ENCODE measurements at places on chromosomes 6 and 20. TPM values are rescaled to one million over a fixed set of nuclear protein-coding genes. Genes with fewer than 3 reads are reported as not detected.
A peak's percentile ranks its signal among the peaks of the same experiment; 100 is the strongest.

ROS1 gene
- total RNA-seq: under 0.01 TPM

RBM38 gene
- 21.6 TPM for total RNA-seq

HDDC2 gene
- 10.7 TPM for total RNA-seq

DNA sequence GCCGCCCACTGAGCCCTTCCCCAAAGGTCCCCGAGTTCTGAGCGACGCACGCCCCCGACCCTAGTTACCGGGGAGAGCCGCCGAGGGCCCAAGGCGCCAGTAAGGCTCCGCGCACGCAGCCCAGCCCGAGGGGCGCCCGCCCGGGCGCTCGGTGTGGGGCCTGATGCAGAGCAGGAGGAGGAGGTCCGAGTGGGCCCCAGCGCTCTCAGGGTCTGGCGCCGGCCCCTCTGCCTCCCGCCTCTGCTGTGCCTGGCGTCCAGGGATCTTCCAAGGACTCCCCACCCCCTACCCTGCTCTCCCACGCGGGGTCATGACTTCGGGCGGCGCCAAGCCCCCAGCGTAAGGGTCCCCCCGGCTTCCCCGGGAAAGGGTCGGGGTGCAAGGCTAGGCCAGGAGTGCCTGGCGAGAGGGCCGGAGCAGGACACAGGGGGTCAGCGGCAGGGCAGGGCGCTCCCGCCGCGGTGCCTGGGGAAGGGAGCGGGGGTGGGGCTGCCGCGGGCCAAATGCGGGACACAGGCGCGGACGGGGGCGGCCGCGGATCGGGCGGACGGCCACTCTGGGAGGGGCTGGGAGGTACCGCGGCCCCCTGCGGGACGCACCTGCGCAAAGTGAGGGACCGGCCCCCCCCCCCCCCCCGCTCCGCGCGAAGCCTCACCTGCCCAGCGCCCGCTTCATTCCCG is 637 bp downstream of the ABHD12 start:
- DNase-seq: peak; percentile 31

DNA sequence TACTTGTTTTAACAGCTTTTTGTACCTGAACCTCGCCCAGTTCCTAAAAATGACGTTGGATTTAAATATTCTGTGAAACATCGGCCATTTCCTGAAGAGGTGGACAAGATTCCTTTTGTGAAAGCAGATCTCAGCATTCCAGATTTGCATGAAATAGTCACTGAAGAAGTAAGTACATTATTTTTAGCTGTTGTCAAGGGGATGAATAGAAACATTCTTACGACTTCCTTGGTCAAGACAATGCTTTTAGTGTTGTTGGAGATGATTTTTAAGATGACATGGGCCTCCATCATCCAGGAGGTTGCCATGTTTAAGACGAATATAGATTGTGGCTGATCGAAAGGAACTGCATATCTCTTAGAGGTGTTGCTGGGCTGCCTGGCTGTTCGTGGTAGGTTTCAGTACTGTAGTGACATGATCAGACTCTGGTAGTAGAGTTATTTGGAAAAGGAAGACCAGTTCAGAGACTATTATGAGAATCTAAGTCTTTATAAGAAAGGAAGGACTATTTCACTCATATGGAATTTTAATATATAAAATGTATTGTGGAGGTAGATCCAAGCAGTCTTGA is 29.9 kb upstream of the ADIG start:
- DNase-seq: peak; percentile 6

DNA sequence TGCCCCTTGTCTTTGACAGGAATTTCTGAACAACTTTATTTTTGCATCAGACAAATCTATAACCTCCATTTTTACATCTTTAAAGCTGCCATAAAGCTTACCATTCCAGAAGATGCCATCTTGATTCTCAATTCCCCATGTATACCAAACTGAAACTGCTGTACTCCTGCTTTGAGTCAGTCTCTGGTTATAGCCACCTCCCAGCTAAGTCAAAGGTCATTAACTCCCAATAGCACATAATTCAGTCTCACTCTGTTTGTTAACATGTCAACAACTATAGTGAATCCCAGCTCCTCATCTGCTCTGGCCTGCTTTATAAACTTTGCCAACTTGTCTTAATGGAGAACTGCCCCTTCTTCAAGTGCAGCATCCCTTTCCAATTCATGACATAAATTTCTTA is 343.6 kb downstream of the FRK start:
- no peak for DNase-seq

DNA sequence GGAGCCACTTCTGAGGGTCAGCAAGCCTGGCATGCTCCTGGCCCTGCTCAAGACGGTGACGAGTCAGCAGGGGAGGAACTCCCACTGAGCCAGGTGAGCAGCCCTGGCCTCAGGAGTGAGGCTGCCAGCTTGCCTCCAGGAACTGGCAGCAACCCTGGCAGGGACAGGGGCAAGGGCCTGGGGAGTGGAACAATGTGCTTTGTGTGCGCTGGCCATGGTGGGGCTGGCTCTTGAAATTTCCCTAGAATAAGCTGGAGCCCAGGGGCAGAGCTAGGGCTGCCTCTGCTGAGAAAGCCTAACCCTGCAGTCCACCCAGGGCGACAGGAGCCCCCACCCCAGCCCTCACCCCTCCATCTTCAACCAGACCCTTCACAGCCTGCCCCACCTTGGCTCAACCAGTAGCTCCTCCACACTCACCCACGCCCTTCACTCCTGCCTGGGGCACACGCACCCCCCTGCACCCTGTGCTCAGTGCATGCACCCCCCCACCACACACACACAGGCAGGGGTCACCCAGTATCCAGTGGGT is 88.0 kb downstream of the MRPL14 start:
- no peak for DNase-seq

EYS gene
- not detected for total RNA-seq

DNA sequence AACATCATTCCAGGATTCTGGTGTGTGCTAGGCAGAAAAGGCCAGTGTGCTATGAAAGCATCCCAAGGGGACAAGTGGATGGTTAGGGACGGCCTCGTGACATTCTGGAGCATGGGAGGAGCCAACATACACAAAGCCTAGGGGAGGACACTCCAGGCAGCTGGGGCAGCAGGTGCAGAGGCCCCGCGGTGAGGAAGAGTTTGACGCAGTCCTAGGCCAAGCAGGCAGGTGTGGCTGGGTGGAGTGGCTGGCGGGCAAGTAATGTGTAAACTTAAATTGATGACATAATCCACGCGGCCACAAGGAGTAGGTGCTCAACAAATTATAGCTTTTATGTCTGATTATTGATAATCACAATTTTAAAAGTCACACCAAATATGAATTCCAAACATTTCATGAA is 93.6 kb downstream of the TMEM242 start:
- no peak for DNase-seq

DNA sequence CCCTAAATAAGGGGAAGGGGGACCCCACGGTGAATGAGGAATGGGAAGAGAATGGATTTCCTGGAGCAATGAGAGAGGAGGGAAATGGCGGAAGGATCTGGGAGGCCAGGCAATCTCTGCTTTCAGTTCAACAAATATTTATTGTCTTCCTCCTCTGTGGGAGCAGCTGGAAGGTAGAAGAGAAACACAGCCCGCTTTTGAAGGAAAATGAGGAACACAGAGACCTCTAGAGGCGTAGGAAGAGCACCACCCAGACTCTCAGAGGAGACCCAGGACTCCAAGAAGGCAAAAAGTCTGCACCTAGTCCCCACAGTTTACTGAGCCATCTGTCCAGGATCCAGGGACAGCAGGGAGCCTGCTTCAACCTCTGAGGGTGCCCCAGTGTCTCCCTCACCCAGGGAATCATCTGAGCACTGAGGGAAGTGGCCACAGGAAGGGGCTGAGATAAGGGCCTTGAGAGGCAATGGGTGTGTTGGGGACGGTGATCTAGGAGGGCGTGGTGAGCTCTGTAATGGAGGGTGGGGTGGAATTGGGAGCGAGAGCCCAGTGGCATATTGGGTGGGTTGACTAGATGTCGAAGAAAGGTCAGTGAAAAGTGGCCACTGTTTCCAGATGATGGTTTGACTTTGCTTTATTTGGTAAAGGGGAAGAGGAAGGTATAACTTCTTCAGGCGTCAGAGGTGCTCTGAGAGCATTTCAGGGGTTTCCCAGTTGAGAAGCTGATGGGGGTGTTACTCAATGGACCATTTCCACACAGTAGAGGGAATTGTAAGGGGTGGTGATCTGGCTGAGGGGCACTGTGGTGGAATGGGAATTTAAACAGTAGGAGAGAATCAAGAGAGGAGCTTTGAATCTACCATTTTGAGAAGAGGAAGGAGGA is 610 bp downstream of the PSORS1C1 start:
- peak; percentile 82 for DNase-seq

DNA sequence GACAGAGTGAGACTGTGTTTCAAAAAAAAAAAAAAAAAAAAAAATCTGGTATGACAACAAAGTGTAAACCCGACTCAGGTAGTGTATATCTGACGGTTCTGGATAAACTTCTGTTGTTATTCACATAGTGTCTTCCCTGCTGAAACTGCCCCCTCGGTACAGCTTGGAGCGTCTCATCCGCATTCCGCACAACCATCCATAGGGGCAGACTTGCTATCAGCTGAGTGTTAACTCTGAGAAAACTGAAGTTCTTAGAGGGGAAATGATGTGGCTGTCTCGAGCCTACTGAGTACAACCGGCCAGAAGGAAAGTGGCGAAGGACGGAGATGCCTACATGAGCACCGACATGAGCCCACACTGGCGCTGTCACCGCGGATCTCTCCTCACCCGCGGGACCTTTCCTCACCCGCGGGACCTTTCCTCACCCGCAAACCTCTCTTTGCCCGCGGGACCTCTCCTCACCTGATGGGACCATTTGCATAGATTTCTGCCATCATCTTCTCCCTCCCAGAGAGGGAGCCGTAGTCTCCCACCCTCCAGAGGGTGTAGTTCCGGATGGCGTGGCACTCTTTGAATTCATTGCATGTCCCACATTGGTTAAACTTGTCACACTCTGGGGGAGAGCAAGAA is 9.8 kb downstream of the CTSZ start:
- no peak for DNase-seq

GRM4 gene
- total RNA-seq: not detected

FNDC1 gene
- total RNA-seq: not detected

DNA sequence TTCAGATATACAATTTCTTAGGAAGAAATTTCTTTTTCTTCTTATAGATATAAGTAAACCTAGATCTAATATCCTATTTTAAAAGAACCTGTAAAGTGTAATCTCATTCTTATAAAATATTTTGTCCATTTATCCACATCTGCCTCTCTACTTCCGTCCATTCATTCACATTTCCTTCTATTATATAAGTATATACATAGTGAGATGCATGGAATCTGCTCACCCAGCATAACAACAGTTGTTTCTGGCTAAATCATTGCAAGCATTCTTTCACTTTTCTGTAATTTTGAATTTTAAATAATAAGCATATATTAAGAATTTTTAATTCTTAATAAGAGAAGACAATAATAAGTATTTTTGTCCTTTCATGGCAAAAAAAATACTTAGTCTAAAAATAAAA is 45.4 kb downstream of the CEP162 start:
- DNase-seq: peak; percentile 51

DNA sequence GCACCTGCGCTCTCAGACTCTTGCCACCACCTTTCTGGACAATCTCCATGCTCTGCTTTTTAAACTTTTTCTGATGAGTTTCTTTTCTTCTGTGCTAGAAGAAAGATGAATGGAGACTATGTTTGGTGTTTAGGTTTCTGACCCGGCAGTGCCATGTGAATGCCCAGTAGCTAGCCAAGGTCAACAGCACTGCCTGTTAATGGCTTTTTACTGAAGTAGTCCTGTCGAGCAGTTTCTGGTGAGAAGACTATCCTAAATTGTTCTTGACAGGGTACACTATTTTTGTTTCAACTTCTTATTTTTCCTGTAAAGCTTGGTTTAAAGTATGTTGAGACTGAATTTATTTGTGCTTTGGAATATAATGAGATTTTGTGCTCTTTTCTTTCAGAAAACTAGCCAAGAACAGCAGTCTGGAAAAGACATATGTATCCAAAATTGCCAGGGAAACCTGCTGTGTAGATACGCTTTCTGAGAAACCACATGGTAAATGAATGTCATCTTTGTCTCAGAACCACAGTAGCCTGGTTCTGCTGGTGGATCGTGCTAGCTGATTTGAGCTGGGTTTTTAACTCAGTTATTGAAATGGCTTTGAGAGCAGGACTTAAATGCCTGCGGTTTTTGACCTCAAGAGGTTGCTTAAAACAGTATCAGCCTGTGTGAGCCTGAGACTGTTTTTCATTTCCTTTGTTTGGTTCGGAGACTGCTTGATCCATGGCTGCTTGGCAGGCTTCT is 48.1 kb downstream of the KCNS1 start:
- DNase-seq: no peak

GMPR gene
- 26.0 TPM for total RNA-seq

- DNase-seq: no peak
These were observed 500.8 kb downstream of the PRKN start for GRCh38 chr6:162226803-162227202.

DNA sequence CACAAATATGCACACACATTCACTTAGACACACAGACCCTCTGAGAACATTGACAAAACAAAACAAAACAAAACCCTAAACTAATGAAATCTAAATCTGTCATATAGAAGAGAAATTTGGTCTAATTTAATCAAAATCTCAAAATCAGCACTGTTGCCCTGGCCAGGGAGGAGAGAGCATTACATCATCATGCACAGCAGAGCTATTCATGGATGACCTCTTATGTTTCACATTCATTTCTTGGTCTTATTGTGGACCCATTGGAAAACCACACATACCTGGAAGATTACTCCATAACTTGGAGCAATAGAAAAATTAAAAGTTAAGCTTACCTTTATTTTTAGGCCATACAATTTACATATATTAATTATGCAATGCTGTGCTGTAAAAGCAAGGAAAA is 1223.6 kb upstream of the GJE1 start:
- no peak for DNase-seq

DNA sequence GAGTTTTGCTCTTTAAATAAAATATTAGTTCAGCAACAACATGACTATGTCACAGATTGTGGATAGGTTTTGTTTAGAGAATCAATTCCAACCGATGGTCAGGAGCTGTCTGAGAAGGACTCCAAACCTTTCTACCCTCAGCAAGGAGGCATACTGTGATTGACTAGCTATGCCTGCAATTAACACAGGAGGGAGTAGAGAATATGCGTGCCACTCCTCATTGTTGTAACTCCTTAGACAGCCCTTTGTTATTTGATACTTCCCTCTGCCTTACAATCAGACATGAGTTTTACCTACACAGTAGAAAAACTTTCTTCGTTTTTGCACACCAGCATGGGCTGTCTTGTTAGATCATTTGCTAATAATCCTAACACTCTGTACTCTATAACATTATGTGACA is 796.5 kb downstream of the PRIM2 start:
- DNase-seq: no peak

- no peak for DNase-seq
These were observed 5.2 kb upstream of the CEBPB start for GRCh38 chr20:50185426-50185825.

DNA sequence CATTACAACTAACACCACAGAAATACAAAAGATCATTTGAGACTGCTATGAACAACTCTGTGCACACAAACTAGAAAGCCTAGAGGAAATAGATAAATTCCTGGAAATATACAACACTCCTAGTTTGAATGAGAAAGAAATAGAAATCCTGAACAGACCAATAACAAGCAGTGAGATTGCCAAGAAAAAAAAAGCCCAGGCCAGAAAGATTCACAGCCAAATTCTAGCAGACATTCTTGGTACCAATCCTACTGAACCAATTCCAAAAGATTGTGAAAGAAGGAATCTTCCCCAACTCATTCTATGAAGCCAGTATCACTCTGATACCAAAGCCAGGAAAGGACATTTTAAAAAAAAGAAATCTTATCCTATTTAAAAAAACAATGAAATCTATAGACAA is 7.0 kb upstream of the CDK19 start:
- no peak for DNase-seq

FILIP1 gene
- 21.1 TPM for total RNA-seq

Measured in dermis blood vessel endothelial cell (primary cell).